ENCODE measurements at places on chromosomes 4 and X.

DNA sequence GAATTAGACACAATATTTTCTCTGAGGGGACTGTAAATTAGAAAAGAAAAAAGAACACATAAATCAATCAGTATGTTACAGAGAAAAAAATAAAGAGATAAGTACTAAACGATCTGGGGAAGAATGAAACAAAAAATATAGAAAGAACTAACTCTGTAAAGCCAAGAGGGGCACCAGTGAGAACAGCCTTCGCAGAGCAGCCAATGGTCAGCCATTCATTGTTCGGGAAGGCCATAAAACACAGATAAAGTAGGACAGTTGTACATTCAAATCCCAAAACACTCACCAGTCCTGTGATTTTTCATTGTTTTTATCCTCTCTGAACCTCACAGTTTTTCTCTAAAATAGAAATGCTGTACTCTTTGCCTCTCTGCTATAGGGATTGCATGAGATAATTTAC is 127.9 kb downstream of the NEK1 start:
- DNase-seq, result no peak

- DNase-seq, result no peak
Measured at GRCh38 chr4:85951099-85951498, 408.8 kb downstream of the MAPK10 start.

- DNase-seq, result peak; percentile 24
Measured at GRCh38 chrX:39652336-39652735, 445.4 kb downstream of the BCOR start.

- DNase-seq, result no peak
Measured at GRCh38 chrX:148363471-148364235, 136.8 kb upstream of the AFF2 start.

- DNase-seq, result no peak
Measured at GRCh38 chr4:119124352-119124751, 11.3 kb upstream of the MYOZ2 start.

DNA sequence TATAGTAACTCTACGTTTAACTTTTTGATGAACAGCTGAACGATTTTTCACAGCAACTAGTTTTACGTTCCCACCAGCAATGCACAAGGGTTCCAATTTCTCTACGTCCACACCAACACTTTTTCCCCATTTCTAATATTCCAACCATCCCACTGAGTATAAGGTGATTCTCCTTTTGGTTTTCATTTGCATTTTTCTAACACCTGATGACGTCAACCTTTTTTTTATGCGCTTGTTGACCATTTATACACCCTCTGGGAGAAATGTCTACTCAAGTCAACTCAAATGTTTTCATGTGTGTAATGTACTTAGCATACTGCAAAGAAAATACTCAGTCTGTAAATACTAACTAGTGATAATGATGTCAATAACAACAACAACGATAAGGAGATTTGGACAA is 177.2 kb upstream of the TENM3 start:
- DNase-seq, result no peak

- no peak for DNase-seq
Measured at GRCh38 chrX:41338436-41338835, 4.5 kb downstream of the DDX3X start.

DNA sequence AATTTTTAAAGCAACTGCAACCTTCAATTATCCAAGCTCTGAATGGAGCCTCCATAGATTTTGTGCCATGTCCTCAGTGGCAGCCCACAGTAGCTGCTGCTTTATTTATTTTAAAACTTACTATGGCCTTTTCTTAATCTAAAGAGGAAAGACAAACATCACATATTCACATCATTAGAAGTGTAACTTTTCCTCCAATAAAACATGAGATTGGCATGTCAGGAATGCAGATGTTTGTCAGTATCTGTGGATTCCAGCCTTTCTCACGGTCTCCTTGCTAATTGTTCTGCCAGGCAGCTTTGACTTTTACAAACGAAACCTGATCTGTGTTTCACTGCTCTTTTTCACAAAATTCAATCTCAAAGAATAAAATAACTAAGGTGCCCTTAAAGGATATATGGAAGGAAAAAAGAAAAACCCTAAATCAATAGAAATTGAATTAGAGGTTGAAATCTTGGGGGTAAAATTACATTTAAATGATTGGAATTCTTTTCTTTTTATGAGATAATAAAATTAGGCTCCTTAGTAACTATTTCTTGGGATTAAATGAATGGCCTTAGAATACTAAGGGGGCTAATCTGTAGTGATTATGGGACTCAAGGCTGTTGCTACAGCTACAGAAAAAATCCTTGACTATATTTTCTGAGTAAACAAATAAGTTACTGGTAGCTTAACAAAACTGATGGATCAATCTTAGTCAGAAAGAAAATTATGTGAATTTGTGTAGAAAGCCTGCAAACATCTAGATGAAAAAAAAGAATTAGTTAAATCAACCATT is 151.3 kb downstream of the RTL9 start:
- DNase-seq, result no peak

DNA sequence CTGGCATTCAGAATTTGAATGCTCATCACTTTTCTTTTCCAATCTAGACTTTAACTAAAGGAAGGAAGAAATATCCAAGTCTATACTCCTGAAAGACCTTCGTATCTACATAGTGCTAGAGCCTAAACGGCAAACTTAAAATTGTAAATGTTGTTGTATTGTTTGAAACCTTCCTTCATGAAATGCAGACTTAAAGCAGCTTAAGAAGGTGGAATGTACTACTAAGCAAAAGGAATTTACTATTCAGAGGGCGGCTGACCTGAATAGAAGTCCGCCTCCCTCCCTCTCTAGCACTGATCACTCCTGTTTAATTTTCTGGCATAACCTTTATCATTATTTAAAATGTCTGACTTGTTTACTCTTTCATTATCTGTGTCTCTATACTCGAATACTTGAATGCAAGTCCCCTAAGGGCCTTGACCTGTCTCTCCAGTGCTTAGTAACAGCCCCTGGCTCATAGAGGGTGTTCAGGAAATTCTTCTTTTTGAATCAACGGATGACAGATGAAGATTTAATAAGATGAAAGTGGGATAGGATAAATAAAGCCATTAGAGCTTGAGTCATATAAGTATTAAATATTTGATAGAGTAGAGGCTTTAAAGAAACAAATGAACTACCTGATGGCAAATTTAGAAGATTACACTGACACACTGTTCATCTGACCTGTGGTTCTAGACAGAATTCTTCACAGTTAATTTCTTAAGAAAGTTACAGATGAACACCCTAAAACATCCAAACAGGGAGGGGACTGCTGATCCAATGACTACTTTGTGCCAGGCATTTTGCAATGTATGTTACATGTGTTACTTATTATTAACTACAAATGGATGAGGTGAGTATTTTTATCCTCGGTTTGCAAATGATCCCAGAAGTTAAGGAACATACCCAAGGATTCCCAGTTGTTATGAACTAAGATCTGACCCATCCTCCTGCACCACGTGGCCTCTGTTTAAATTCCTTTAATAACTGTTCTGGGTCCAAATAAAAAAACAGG is 20.2 kb upstream of the RBPJ start:
- DNase-seq, result no peak

DNA sequence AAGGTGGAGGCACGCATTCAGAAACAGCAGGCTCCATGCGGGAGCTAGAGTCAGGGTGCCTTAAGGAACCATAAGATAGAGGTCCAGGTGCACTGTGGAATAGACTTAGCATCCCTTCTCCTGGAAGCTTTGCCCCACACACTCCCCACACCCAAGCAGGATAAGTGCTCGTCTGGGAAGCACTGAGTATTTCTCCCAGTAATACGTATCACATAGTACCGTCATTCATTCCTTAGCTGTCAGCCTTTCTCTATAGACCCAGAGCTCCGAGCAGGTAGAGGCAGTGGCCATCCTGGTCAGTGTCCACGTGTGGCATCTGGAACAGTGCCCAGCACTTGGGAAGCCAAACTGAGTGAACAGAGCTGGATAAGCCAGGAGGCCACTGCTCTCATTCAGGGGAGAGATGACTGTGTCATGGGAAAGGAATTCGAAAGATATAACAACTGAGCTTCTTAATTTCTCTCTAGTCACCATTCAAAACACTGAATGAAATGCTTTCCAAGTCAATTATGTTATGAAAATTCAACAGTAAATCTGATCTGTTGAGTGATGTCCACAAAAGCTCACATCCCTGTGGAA is 9.9 kb downstream of the APBB2 start:
- DNase-seq, result no peak

- DNase-seq, result no peak
Measured at GRCh38 chr4:92305878-92306520, 2.2 kb downstream of the GRID2 start.

- no peak for DNase-seq
Measured at GRCh38 chrX:22021751-22022324, 10.3 kb upstream of the PHEX start.

GRCh38 chr4:79979785-79980437 is 93.1 kb downstream of the ANTXR2 start:
- no peak for DNase-seq

- no peak for DNase-seq
Measured at GRCh38 chrX:99914635-99915034, 495.4 kb downstream of the PCDH19 start.

GRCh38 chrX:21683941-21684340 is 25.8 kb upstream of the KLHL34 start:
- DNase-seq, result no peak

GRCh38 chrX:133333154-133333750 is 82.0 kb downstream of the GPC4 start:
- no peak for DNase-seq

- no peak for DNase-seq
Measured at GRCh38 chr4:128228845-128229795, 58.5 kb downstream of the PGRMC2 start.

DNA sequence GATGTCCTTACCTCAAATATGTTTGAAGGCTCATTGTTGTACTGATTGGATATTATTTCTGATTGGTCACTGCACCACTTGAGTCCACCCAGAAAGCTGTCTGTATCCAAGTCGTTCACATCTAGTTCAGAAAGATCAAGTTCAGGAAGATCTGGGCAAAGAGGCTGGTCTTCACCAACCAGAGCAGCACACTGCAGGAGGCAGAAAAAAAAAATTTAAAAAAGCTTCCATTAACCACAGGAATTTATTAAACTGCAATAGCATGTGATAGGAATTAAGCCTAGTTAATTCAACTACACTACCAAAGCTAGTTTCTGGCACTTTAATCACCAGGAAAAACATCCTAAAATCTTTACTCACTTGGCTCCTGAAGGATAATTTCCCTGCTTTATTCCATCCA is 5.1 kb downstream of the PPARGC1A start:
- DNase-seq, result no peak

GRCh38 chr4:161714931-161715330 is 448.9 kb downstream of the FSTL5 start:
- DNase-seq, result no peak

DNA sequence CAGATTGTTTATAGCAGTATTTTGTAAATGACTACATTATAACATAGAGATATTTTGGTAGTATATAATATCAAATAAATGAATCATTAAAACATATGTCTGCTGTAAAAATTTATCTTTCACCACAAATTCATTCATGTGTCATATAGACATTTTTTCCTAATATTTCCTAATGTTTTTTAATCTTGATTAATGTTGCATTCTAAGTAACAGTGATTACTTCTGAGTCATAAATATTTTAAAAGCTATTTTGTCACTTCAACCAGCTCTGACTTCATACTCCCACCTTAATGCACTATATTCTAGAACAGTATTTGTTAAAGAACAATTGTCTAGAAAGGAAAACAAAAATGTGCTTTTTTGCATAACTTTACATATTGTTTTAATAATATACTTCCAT is 904.6 kb downstream of the CCSER1 start:
- DNase-seq, result no peak

DNA sequence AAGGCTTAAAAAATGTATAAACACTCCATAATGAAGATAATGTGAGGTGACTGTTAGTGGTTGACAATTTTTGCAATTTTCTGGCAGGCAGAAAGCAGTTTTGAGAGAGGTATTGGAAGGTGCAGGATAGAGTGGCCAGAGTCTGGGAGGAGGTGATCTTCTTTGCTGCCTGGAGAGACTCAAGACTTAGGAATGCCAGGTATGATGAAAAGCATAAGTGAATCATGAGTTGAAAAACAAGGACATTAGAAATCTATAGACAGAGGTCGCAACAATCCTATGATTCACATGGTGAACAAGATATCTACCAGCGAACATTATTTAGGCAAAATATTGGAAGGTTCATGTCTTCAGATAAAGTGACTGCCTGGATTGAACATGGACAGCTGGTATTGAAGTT is 118.5 kb downstream of the CFAP299 start:
- DNase-seq, result no peak

GRCh38 chrX:109684136-109684535 is 48.9 kb downstream of the ACSL4 start:
- no peak for DNase-seq

DNA sequence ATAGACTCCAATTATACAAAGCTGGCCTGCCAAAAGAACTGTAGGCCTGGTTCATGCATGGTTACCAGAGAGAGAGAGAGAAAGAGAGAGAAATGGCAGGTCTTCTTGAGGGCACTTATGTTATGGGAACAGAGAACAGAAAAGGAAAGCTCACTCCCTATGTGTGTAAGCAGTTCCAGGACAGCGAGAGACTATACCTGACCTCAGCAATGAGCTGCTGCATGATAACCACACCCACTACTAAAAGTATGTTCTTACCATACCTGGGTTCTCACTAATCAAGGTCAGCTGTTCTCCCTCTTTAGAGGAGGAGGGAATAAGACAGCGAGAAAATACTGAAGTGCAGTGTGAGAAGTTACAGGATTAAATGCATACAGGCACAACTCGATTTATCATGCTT is 583.3 kb downstream of the GBA3 start:
- no peak for DNase-seq

DNA sequence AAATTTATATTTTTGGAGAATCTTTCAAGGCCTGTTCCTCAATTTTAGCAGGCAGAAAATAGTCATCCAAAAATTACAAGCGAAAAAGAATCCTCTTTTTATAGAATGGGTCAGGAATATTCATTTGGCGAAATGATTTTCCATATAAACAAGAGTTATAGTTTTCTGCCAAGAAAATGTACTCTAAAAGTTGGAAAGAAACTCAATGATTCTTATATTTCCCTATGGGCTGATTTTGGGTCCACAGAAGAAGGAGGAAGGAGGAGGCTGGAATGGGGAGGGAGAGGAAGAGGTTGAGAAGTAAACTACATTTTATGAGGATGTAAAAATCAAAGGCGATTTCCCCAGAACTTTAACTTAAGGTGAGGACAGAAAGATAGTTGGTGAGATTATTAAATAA is 159.3 kb downstream of the DCAF12L1 start:
- no peak for DNase-seq

- no peak for DNase-seq
Measured at GRCh38 chrX:130267956-130268448, 697 bp downstream of the ZNF280C start.
